Activated CD8-positive, alpha-beta memory T cell treated with anti-CD3 and anti-CD28 coated beads for 1 hour (primary cell): ENCODE measurements at places on chromosomes 3 and 15.

DNA sequence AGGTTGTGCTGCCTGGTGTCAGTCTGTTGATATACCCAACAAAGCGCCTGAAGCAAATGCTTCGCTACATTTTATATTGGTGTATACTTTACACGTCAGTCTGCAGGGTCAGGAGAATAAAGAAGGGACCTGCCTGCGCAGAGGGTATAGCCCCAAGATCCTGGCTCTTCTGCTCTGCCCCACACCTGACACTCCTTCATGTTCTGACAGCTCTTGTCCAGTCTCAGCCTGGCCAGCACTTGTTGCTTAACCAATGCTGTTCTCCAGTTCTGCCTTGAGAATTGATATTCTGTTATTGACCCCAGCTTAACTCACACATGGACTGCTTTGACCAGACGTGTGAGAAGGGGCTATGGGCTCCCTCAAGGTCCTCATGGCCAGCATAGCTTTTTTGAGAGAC, 35.8 kb upstream of the BSN start:
- DNase-seq: no peak

DNA sequence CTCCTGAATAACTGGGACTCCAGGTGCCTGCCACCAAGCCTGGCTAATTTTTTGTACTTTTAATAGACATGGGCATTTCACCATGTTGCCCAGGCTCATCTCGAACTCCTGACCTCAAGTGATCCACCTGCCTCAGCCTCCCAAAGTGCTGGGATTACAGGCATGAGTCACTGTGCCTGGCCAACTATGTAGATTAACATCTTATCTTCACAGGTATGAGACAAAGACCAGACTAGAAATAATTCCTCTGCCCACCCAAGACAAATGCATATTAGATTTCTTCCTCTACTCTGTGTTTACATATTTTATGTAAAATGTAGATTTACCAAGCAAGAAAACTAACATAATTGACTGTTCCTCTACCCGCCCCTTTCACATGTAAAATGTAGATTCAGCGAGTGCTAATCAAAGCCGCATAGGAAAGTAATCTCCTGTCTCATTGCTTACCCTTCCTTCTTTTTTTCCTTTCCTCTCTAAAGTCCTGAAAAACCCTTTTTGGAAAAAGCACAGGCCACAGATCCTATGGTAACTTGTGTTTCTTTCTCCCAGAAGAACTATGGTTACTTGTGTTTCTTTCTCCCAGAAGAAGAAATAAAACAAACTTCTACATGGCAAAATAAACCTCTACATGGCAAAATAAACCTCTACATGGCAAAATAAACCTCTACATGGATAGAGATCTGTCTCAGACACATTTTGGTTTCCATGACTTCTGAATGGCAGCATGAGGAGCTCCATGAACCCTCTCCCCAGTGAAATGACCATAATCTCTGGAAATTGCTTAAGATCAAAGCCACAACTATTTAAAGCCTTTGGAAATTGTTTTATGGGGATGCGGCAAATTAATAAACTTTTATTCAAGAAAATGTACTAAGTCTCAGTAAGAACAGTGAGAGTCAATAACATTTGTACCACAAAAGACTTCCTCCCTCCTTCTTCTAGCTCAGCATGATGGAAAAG, 9.1 kb upstream of the ABHD2 start:
- no peak for DNase-seq

DNA sequence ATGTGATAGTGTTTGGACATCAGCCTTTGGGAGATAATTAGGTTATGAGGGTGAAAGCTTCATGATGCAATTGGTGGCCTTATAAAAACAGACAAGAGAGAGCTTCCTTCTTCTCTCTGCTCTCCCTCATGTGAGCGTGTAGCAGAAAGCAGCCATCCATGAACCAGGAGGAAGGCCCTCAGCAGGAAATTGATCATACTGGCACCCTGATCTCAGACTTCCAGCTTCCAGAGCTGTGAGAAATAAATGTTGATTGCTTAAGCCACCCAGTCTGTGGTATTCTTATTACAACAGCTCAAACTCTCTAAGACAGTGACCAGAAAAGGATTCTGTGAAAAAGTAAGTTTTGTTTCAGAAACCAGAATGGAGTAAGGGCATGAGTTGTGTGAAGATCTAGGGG, 13.3 kb downstream of the STAC start:
- DNase-seq: no peak

- no peak for DNase-seq
Observed at GRCh38 chr3:126208606-126209256, 28.3 kb upstream of the ALDH1L1 start.

- DNase-seq: no peak
Observed at GRCh38 chr15:35320911-35321310, 225.1 kb downstream of the DPH6 start.

GRCh38 chr3:184160456-184160855, 5.3 kb downstream of the DVL3 start:
- no peak for DNase-seq

DNA sequence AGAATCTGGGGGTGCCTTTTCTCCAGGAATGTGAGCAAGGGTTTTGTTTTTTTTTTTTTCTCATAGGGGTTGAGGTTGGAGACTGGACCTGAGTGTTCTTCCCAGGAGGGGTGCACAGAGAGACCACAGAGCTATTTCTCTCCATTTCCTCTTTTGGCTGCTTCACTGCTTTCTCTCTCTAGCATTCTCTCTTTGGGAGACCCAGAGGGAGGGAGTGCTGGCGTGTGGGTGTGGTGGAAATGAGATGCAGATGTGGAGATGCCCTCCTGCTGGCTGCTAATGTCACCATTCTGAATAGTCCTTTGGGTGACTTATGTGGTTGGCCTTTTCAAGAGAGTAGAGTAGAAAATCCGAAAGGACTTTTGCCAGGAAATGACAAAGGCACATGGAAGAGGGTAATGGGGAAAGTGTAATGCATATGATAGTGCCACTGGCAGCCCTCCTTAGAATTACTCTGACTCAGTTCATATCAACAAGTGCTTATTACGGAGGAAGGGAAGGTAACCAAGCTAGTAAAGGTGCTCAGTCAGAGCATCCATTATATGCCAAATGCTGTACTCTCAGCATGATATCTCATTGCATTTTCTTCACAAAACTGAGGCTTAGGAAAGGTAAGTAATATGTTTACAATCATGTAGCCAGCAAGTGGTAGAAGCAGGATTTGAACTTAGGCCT, 1.9 kb downstream of the SYN2 start:
- no peak for DNase-seq

DNA sequence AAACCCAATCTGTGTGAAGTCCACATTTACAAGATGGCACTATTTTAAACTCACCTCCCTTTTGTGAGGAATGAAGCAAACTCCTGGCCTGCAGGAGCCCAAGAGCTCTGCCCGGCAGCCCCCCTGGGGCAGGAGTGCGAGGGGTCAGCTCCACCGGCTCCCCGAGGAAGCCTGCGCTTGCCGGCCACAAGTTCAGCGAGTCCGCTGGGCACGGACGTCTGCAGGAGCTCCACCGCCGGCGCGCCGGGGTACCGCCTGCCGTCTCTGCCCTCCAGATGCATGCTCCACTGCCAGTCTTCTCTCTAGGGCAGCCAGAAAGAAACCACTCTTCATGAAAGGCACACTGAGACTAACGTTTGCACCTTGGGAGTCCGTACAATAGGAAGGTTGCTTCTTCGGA, 17.5 kb downstream of the OCA2 start:
- DNase-seq: no peak

GRCh38 chr3:12758025-12758781, 856 bp downstream of the TMEM40 start:
- no peak for DNase-seq

DNA sequence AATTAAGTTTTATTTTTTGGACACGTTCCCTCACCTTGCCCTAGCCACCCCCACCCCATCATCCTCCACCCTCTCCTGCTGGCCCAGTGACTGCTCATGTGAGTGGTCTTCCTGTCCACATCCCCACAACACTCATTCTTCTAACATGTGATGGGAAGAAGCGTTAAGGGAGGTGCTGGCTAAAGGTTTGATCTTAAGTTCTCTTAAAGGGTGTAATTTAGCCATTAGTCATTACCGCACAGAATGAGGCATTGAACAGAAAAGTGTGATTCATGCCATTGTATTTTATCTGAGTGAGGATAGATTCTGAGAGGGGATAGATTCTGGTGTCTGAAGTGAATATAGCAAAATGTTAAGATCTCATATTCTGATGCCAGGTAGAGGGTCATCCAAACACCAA, 272.9 kb upstream of the TPM1 start:
- no peak for DNase-seq

GRCh38 chr15:50764461-50765194, 878 bp downstream of the SPPL2A start:
- no peak for DNase-seq

DNA sequence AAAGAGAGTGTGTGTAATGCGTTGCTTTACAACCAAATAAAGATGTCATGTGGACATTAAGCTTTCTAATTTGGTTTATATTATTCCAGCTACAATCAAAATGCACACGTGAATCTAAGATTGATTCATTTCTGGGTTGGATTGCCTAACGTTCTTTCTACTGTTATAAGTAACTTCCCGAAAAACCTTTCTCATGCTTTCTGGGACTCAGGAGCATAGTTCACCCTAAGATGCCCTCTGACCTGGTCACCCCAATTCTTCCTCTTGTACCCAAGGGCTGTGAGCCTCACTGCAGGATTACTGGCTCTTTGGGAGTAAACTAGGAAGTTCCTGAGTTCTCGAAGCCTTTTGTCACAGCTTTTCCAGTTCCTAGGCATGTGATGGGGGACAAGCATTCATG, 12.7 kb upstream of the LMCD1 start:
- DNase-seq: no peak

DNA sequence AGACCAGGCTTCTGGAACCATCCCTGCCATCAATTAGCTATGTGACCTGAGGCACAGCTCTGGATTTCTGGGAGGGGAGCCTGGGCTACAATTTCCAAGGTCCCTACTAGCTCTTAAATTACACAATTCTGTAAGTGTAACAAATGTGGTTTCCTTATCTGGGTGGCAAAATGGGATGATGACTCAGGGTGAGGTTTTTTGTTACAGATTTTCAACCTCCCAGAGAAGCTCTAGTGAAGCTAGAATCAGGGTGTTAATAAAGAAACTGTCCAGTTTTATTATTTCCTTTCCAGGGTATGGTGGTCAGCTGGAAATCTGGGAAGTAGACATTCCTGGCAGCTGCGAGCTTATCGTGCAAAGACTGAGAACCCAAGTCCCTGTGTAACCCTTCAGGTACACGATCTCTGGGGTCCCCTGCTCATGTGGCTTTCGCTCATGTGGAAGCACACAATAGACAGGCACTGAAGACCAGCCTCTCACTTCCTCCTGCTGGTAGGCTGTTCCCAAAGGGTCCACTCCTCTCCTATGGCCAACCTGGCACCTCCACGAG, 7.3 kb downstream of the RAB27A start:
- DNase-seq: no peak

DNA sequence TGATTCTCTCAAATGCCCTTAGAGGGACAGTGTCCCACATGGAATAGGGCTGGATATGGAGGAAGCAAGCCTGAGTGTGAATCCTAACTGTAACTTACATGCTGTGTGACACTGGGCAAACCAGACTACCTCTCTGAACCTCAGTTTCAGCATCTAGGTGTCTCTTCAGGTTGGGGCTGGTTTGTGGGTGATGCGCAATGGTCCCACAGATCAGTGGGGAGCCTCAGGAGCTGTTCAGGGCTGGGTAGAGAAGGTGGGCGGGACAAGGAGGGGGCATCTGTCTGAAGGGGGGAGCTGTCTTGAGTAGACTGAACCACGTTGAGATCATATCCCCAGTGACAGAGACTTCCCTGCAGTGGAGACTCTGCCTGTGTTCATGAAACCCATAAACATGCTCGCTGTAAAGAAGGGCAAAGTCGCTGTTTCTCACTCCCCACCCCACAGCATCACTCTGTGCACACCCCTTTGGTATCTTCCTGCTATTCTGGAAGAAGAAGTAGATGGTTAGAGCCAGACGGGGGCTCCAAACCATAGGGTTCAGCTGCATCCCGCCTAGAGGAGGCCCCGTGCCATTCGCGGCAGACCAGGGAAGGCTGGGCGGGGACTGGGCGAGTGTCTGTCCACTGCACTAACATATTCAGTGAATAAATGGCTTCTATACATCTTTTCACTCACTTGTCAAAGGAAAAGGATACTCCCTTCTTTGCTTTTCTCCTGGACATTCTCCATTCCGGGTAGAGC, 28.4 kb downstream of the SRPRB start:
- no peak for DNase-seq

DNA sequence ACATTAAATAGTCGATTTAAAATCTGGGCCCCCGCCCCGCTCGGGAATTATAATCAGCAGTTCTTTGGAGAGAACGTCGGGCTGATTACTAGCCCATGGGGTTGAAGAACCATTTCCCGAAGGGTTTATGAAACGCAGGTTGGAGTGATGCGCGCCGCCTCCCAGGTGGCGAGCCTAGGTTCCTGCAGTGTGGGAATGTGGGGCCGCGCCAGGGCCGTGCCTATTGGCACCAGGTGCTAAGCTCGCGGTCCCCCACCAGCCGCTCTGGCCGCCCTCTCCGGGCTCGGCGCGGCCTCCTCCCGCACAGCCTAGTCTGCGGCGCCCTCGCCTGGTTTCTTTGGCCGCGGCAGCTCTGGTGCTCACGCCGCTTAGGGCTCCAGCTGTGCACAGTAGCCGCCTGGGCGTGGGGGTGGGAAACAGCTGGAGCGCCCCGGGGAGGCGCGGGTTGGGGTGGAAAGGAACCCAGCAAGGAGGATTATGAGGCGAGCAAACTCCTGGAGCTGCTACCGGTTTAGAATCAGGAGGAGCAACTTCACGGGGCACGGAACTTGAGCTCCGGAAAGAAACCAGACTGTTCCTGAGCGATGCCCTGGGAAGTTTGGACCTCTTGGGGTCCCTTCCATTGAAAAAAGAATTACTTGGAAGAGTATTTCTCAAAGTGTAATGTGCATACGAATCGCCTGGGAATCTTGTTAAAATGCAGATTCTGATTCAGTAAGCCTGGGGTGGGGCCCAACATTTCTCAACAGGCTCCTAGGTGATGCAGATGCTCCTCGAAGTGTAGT, 5.6 kb upstream of the MECOM start:
- DNase-seq: no peak

GRCh38 chr3:47766186-47766585, 15.5 kb downstream of the SMARCC1 start:
- DNase-seq: no peak

DNA sequence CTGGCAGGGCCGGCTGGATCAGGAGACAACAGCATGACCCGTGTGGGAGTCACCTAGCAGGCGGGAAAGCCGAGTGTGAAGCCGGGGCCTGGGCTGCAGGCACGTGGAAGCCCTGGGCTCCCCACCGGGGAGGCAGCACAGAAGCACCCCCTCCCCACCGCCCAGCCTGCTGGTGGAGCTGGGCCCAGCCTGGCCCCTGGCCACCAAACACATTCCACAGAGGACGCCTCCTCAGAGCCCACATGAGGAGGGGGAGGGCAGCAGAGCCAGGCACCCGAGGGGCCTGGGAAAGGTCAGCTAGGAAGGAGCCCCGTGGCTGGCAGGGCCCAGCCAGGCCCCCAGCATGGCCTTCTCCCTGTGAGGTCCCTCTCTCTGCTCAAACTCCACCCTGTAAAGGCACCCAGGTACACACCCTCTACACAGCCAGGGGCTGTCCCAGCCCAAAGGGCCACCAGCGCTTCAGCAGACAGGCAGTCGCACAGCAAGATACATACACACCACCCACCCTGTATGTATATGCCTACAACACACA, 4.5 kb downstream of the PLXNB1 start:
- no peak for DNase-seq
